ENCODE measurements at places on chromosomes 7 and 10.

DNA sequence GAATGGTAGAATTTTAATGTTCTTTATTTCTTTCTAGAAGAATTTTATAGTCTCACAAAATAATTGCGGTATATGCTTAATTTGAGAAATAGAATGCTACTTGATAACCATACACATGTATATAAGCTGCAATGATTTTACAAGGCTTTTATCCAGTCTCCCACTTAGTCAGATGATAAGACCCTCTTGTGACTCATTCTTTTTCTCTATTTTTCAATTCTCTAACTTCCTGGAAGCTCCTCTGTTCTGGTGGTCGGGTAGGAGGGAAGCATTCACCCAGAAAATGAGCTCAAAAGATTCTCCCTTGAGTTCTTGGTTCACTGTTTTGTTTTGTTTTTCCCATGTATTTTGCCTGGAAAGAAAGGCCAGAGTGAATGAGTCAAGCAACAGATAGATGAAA, 546.6 kb downstream of the INHBA start:
- DNase-seq: no peak

- DNase-seq: no peak
Measured at GRCh38 chr7:134829380-134829986, 50.0 kb downstream of the CALD1 start.

- no peak for DNase-seq
Measured at GRCh38 chr7:105246256-105246655, 142.5 kb downstream of the SRPK2 start.

DNA sequence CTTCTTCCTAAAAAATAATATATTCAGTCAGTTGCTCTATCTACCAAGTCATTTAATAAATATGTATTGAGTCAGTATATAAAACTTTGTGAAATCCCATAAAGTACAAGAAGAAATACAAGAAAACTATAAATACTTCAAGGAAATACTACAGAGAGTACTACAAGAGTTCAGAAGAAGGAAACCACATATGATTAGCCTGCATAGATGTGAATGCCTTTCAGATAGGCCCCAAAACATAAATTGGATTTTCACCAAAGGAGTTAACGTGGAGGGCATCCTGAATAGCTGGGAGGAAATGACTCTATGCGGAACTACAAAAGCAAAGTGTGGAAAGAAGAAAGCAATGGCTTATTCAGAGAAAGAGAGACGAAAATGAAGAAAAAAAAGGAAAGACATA, 120.1 kb downstream of the LRRN3 start:
- DNase-seq: no peak

- no peak for DNase-seq
Measured at GRCh38 chr10:103044942-103045489, 126.9 kb downstream of the CNNM2 start.

DNA sequence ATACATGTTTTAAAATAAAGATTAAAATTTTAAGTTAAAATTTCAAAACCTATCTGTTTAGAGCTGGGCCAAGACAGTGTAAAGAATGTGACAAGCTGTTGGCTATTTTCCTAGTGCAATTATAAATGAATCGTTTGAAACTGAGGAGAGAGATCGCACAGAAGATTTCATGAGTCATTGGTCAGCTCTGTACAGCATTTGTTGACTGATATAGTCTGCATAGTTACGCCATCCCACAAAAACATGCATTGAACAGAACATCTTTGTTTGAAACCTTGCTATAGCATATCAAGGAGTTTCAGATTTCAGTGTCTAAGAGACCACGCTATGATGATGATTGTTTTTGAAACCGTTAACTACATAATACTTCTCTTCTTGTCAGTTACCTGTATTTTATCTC, 1.3 kb upstream of the C10orf67 start:
- peak; percentile 34 for DNase-seq

DNA sequence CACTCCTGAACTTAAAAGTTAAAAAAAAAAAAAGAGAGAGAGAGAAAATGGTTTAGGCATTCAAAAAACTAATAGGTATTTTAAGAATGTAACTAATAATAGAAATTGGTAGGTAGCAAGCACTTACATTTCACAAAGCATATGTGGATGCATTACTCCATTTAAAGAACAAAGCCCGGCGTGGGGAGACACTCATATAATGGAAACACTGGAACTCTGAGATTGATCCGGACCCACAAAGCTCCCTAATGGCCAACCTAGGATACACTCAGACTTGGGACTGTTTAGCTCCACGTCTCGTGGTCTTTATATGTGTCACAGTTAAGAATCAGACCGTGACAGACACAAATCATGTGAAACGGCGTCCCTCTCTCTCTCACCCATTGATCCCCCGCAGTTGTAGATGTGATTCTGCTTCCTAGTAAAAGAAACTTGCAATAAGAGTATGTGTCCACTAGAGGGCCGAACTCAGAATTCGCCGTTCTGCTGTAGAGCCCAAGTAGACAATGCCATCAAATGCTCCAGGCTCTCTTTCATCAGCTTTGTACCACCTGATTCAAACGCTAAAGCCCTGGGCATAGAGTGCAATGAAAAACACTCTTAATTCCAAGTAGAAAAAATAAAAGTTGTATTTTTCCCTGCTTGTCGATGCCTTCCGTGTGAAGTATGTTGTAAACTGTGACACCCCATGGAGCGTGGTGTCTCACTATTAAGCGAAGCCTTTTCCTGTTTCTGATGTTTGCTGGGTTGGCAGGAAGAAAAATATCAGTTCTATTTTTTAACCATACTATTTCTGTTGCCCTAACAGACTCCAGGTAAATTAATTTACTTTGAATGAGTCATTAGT, 429.0 kb upstream of the MTPN start:
- peak; percentile 10 for DNase-seq

DNA sequence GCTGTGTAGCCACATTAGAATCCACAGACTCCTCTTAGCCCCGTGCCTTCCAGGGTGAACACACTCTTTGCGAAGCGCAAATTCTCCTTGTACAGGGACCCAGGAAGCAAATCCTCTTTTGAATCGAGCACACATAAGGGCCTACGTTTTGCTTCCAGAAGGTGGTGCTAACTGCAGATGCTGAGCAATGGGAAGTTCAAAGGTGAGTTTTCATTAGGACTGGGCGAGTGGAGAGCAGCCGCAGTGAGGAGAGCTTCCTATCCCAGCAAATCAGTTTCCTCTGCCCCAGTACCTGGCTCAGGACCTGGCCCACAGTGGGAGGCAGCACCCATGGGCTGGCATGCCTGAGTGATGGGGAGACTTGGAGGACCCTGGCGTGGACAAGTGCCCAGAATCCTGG, 23.5 kb upstream of the GPR26 start:
- no peak for DNase-seq

- no peak for DNase-seq
Measured at GRCh38 chr7:34184466-34184865, 279.1 kb downstream of the BMPER start.
